ENCODE measurements at places on chromosomes 5 and 9.

DNA sequence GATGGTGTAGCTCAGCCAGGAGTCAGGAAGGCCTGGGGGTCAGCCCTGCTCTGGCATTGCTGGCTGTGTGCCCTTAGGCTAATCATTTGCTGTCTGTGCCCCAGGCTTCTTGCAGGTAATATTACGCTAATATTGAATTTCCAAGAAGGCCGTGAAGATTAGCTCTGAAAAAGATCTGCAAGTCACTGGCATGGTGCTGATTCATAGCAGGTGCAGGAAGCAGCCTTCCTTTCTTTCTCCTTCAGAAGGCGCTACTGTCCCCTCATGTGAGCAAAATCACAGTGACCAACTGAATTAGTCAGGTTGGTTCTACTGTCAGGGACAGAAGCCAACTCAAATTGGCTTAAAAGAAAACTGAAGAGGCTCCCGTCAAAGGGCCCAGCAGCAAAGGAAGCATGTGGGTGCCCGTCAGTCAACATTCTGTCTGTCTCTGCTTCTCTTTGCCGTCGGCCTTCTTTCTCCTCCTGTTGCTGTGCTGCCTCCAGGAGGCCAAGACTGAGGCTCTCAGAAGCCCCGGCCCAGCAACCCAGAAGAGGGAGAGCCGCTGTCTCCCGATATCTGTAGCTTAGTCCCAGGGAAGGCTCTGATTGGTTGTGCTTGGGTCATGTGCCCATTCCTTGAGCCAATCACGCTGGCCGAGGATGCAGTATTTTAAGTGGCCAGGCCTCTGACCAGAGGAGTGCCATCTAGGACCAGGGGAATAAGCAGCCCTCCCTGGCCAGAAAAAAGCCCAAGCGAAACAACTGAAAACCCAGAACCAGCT lies 67.8 kb upstream of the NEURL1B start:
- no peak for DNase-seq

GRCh38 chr5:95673081-95673480 lies 9.7 kb downstream of the SPATA9 start:
- no peak for DNase-seq

GRCh38 chr5:78845470-78845869 lies 139.6 kb downstream of the ARSB start:
- DNase-seq, result no peak

- DNase-seq, result no peak
Observed at GRCh38 chr5:24291916-24292315, 352.9 kb downstream of the CDH10 start.

- no peak for DNase-seq
Observed at GRCh38 chr5:42953041-42953440, 87.1 kb downstream of the ANXA2R start.

- no peak for DNase-seq
Observed at GRCh38 chr9:129583308-129584038, 37.4 kb downstream of the C9orf50 start.

DNA sequence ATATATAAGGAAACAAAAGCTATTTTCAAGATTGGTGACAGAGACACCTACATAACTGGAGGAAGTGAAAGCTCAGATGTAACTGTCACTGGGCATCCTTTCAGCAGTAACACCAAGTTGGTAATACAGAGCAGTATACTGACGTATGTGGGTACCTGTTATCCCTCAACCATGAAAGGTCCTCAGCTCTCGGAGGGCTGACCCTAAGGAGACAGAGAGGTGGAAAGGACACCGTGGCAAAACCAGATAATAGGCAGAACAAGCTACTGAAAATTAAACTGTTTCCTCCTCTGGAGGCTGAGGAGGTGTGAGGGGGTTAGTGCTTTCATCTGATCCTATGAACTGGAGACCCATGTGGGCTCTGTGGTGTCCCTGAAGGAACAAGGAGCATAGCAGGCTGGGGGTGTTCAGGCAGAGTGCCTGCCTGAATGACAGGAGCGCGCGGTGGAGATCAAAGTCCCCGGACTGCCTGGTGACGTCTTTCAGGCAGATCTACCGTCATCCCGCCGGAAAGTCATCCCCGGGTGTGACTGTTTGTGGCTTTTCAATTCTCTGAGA lies 130.2 kb upstream of the FSTL4 start:
- no peak for DNase-seq

GRCh38 chr5:113387844-113388243 lies 46.9 kb downstream of the TSSK1B start:
- DNase-seq, result no peak

- DNase-seq, result no peak
Observed at GRCh38 chr5:111580956-111581355, 68.6 kb upstream of the STARD4 start.

GRCh38 chr5:173327084-173327947 lies 898 bp downstream of the STC2 start:
- no peak for DNase-seq

DNA sequence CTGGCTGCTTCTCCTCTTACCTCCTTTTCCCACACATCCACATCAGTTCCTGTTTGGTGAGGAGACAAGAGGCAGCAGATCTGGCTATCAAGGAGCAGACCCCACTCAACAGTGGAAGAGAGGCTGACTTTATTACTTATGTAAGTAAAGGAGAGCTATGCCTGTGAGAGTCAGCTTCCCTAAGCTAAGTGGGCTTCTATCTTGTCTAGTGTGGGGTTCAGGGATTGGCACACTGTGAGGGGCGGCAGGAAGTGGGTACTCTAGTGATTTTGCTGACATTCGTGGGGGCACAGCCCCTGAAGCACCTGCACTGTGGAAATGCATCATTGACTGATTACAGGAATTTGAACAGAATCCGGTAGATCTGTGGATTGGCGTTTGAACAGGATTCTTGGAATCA lies 163.5 kb upstream of the IRX1 start:
- DNase-seq, result no peak

DNA sequence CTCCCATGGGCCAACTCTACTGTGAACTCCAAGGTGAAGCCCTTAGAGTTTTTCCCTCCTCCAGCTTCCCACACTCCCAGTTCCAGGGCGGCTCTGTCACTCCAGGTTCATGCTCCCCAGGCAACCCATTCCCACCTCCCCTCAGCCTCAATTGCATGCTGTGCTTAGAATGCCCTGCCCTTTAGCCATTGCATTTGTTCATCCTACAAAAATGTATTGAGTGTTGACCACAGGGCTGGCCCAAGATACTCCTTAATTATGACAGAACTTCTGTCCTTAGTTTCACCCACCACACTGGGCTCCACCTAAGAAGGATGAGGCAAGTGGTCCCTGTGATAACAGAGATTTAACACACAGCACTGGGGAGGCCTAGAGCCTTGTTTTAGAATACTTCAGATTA lies 236.1 kb downstream of the ADAMTSL1 start:
- no peak for DNase-seq

- DNase-seq, result no peak
Observed at GRCh38 chr9:105459336-105459735, 11.5 kb downstream of the FSD1L start.

- no peak for DNase-seq
Observed at GRCh38 chr5:93892481-93892880, 151.1 kb upstream of the POU5F2 start.

DNA sequence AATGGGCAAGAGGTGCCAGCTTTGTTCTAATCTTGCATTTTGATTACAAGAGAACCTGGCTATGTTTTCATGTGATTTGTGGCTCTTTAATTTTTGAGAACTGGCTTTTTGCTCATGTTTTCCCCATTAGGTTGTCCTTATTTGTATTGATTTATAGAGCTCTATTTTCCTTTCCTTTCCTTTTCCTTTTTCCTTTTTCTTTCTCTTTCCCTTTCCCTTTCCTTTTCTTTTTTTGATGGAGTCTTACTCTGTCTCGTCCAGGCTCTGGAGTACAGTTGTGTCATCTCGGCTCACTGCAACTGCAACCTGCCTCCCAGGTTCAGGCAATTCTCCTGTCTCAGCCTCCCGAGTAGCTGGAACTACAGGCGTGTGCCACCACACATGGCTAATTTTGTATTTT lies 55.5 kb downstream of the GPBP1 start:
- DNase-seq, result no peak

GRCh38 chr9:105861972-105862371 lies 167.6 kb downstream of the TMEM38B start:
- DNase-seq, result no peak

GRCh38 chr9:96361668-96362067 lies 21.8 kb downstream of the SLC35D2 start:
- no peak for DNase-seq

DNA sequence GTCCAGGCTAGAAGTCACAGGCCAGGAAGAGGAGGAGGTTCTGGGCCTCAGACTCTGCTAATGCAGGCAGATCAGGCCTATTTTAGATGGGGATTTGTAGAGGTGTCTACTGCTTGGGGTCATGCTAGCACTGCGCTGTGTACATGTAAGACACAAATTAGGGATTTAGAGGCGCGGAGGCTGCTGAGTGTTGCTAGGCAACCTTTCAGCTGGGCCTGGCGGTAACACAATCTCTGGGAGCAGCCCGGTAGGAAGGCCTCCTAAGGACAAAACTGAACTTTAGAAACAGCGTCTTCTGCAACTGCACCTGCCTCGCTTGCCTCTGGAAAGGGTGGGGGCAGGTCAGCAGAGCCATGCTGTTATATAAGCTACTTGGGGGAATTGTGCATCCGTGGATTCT lies 147.9 kb downstream of the MACROH2A1 start:
- no peak for DNase-seq

DNA sequence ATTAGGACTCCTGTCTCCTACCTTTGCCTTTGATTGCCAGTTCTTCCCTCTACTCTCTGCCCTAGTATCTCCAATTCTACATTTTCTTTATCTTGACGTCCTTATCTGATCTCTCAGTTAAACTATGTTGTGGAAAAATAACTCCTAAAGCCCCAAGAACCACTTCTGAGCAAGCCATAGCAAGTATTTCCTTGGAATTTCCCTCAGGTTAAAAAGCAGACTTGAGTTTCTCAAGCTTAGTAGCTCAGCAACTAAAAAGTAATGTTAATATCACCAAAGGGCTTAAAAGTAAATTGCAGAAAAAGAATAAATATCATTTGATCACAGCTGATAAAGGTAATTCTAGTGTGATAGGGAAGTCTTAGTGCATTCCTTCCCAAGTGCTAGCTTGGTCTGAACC lies 13.2 kb upstream of the HSPB3 start:
- DNase-seq, result no peak

DNA sequence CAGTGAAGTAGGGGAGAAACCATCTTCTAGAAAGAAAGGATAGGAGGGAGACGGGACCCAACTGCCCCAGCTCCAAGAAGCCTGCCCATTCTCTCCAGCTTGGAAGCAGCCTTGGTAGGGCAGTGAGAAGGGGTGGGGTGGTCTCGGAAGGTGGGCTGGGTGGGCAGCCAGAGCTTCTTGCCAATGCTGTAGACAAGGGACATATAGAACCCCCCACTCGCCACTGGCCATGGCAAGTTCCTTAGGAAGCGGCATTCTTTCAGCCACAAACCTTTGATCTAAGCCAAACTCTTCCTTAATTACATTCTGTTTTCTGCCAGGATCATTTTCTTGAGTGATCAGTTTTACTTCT lies 90.2 kb downstream of the PSD2 start:
- DNase-seq, result no peak

DNA sequence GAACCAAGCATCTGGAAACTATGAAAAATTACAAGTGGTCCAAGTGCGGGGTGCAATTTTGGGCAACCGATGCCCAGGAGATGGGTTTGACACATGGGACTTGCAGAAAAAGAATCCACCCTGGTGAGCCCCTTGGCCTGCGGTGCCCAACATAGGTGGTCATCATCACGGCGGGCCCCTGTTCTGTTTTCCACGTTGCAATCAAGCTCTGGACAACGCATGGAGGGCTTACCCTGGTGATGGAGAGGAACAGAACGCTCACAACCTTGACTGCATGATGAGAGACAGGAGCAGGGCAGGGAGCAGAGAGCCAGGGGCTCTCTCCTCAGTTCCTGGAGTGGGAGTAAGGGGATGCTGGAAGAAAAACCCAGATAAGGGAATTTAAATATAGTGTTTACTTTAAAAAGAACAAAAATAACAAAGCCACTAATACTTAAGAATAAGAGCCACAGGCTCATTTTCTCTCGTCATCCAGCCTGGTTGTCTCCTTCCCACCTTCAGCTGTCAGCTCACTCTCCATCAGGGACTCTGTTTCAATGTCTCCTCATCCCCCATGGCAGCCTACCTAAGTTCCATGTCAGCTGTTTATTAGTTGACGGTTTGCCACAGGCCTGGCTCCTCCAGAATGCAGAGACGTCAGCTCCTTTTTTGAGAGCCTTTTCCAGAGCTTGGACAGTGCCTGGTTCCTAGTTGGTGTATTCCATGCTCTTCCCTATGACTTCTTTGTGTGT lies 172.1 kb downstream of the GADD45G start:
- no peak for DNase-seq

DNA sequence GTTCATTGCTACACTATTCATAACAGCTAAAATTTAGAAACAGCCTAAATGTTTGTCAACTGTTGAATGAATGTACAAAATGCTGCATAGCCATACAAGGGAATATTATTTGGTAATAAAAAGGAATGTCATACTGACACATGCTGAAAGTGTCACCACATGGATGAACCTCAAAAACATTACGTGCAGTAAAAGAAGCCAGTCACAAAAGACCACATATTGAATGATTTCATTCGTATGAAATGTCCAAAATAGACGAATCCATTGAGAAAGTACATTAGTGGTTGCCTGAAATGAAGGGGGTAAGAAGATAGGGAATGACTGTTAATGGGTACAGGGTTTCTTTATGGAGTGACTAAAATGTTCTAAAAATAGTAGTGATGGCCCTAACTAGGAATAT lies 11.6 kb upstream of the ECM2 start:
- no peak for DNase-seq

DNA sequence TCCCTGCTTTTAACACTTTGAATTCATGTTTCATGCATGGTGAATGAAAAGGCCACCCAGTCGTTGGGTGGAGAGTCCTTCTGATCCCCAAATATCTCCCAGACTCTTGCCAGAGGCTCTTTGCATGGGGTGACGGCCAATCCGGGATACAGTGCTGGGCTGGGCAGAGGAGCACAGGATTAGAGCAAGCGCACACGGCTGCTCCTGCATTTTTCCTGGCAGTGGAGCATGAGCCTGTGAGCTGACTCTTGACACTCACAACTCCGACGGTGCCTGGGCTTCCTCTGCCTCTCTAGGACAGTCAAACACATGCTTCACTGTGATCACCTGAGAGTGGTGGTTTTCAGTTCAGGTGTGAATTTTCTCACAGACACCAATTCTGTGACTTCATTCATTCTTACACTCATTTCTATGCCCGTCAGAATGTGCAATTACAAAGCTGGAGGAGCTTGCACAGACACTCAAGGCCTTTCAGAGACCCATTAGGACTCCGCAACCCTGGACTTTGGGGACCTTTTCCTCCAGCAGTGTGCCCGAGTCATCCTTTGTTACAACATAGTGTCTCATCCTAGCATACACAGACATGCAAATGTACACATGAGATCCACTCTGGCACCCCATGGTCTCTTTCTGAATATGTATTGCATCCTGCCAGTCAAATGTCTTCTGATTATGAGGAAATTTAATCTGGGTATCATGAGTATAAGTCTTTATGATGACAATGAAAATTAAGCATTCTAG lies 206.6 kb downstream of the ICE1 start:
- DNase-seq, result no peak

Data from stimulated activated CD8-positive, alpha-beta memory T cell treated with anti-CD3 and anti-CD28 coated beads, Interleukin-2, amount 100 ng/mL, for 1 hour (primary cell).